Cardiac atrium fibroblast (primary cell): ENCODE measurements at places on chromosomes 1 and 21. TPM values are rescaled to one million over a fixed set of nuclear protein-coding genes. Genes with fewer than 3 reads are reported as not detected.

WASF2 gene
- total RNA-seq: 31.2 and 34.7 TPM in 2 replicates

PTPRC gene
- total RNA-seq: not detected in 2 replicates

HCRTR1 gene
- not detected in 2 replicates for total RNA-seq

CFAP141 gene
- total RNA-seq: not detected in 2 replicates

NRIP1 gene
- total RNA-seq: 10.5 and 11.5 TPM in 2 replicates

FNBP1L gene
- total RNA-seq: 18.8 and 19.3 TPM in 2 replicates

FMO4 gene
- 13.2 and 13.4 TPM in 2 replicates for total RNA-seq

MRPL55 gene
- 41.7 and 74.7 TPM in 2 replicates for total RNA-seq

CD34 gene
- 10.3 and 18.3 TPM in 2 replicates for total RNA-seq

SPATA45 gene
- not detected in 2 replicates for total RNA-seq

SOD1 gene
- 209 and 281 TPM in 2 replicates for total RNA-seq
